NAMALWA (cell line): ENCODE measurements at places on chromosomes 6 and 20.

GRCh38 chr6:53399027-53399344 is 50.2 kb upstream of the ELOVL5 start:
- DNase-seq = no peak

DNA sequence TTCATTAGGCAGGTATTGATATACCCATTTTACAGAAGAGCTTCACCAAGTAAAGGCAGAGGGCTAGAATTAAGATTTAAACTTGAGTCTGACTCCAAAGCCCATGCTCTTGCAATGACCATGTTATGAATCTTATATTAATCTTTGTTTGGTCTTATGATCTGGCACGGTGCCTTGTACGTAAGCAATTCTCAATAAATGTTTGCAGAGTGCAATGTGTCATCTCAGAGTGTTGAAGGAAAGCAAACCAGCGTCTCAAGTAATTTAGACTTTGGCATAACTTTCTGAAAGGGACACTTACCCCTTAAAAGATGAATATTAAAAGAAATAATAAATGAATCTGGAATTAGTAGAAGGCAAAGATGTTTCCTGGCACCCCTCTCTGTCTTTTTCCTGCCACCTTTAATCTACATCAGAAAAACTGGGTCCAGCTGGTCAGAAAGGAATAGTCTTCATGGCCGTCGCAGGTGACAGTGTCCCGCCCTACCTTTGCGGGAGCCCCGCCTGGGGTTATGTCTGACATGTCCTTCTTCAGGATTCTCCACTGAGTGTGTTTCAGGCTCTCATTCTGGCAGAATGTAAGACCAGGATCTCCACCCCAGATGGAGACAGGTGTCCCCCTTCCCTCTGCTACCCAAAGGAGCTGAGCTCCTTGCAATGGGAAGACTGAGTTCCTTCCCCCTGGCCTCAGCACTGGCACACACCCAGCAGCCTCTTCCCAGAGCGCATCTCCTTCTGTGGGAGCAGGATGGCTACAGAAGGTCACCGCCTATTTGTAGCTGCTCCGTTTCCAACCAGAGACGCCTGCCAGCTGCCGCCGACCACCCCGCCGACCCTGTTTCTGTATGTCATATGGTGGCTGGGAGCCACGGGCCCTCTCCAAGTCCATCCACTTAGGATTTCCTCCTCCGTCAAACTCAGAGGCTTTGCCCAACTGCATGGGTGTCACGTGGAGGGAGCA is 266.3 kb upstream of the ECI2 start:
- DNase-seq = no peak

DNA sequence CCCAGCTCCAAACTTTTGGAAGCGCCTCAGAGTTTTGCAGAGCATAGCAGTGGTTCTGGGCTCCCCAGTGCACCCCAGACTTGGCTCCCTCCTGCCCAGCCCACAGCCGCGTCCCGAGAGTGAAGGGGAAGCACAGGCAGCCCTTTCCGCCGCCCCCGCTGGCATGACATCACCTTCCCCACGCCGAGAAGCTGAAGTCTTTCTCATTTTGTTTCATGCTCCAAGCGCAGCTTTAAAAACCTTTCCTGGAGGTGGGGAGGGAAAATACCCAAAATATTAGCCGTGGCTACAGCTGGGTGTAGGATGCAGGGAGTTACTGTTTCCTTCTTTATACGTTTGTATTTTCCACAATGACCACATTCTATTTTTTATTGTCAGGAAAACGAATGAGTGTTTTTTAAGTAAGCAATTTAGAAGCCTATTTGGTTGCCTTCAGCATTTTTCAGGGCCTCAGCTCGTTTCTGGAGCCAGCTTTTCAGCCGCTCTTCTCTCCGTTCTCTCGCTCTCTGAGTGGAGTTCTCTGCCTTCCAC is 72.9 kb downstream of the SNX5 start:
- no peak for DNase-seq

DNA sequence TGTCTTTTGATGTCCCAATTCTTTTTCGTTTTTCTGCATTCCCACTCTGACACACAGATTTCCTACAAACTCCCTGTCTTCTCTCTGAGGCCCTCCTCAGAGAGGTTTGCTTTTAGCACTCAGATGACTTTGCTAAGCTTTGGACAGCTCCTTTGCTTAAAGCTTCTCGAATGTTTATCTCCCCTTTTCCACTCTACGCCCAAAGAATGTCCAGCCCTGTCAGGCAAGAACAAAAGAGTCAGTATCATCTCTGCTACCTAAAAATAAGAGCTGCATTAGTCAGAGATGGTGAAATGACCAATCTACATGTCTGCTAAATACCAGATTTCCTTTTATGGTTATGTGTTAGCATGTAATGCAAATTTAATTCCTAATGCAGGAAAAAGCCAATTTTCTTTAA is 56.8 kb downstream of the PREP start:
- DNase-seq = no peak

DNA sequence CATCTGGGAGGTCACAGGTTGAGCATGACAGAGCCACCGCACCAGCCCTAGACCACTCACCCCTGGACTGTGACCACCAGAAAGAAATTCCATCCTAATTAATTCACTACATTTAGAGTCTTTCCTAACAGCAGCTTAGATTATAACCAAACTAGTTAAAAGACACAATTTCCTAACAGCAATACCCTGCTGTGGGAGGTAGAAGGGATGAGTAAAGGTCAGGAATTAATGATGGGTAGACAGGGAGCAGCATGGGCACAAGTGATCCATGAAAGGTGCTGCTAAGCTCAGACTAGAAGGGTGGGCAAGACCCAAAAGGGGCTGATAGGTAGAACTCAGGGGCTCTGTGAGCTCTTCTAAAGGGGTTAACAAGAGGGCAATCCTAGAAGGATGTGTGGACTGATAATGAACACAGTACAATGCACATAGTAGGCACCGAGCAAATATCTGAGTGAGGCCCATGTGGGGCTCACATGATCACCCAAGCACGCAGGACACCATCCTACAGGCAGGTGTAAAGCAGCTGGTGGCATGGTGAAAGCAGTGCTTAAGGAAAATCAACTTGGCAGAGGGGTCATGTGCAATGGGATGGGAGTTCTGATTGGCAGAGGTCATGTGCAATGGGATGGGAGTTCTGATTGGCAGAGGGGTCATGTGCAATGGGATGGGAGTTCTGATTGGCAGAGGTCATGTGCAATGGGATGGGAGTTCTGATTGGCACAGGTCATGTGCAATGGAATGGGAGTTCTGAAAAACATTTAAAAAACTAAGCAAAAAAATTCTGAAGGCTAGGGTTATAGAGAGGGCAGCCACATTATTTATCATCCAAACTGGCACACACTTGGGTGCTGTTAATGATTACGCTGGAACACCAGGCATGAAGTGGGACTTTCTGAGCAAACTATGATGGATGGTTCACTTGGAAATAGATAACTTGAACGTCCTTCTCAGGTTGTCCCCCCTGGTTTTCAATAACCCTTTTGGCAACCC is 188.2 kb upstream of the FOXQ1 start:
- peak; percentile 39 for DNase-seq

GRCh38 chr20:23766531-23766930 is 15.8 kb upstream of the CST1 start:
- DNase-seq = no peak

DNA sequence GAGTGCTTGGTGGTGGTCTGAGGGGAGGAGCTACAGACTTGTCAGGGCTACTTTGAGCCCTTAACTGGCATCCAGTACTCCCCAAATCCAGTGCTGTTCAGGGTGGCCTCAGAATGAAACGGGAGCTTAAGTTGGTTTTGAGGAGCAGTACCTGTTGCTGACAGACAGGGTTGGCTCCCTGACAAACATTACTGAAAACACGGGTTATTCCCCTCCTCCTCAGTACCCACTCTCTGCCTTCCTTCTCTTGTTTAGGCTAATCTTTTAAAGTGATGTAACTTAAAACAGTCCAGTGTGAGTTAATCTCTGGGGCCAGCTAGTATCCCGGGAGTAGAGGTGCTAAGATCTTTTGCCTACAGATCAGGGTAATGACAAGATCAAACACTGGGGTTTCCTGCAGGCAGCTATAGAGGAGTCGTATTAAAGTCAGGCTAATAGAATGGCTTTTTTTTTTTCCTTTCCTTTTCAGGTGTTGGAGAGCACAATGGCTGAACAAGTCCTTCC is 3.7 kb downstream of the TNFAIP3 start:
- peak; percentile 46 for DNase-seq

GRCh38 chr20:34904202-34904621 is 27.8 kb downstream of the ACSS2 start:
- DNase-seq = no peak

DNA sequence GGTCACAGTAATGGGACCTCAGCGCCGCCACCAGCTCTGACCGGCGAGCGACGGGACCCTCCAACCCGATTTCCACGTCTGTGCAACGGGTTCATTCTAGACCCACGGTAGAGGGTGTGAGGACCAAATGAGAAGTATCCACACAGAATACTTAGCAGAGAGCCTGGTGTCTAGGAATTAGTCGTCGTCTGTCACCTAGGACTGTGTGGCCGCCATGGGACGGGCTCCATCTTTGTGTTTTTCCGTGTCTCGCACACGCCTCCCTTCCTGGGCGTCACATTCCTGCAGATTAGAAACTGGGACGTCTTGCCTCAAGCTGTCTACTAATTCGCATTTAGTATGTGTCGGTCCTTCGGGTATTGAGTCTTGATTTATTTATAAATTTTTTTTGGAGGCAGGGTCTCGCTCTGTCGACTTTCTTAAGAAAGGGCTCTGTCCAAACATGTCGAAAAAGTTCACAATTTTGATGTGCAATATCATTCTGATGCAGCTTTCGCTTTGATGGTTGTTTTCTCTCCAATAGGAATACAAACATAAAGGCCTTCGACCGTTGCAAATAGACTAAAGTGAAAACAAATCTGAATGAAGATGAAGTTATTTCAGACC is 563 bp downstream of the MGME1 start:
- DNase-seq = no peak

DNA sequence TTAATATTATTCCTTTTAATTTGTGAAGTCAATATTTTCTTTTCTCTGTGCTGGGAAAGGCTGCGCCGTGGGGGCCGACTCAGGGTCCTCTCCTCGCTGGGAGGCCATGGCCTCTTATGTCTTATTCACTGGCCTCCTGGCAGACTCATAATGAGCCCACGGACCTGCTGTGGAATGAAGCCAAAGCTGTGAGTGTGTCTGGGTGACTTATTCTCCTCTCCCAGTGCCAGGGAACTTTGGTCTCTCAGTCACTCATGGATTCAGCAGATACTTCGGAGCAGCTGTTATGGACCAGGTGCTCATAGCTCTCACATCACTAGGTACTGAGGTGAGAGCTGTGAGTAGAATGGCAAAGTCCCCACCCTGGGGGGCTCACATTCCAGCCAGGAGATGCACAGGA is 297.6 kb downstream of the CDH26 start:
- no peak for DNase-seq

DNA sequence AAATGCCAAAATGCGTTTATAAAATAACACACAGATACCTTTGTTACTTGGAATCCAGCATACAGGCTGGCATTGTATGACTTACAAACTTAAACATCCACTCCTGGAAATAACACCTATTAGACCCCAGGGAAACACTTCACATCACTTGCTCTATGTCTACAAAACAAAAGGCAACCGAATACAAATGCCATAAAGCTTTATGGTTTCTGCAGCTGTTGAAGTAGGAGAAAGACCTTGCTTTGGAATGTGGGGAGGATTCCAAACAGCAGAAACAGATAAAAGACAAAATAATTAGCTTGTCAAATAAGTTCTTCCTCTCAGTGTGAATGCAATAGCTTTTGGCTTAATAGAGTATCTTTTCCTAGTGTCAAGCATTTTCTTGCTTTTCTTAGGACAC is 9.8 kb upstream of the AMD1 start:
- no peak for DNase-seq

DNA sequence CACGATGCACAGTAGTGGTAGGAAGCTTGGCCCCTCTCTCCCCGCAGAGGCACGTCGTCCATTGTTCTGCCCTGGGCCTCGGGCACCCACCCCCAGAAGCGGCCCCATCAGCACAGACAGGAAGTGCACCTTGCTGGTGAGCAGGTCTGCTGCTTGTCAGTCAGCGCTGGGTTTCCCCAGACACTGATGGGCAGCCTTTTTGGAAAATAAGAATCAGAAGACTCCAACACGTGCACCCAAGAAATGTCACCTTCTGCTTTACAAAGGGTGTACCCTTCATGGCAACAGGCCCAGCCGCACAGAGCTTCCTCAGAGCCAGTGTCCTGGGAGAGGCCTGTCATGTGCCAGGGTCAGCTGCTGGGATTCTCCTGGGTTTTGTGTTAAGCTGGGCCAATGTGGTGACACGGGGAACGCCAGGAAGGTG is 34.7 kb upstream of the IRF4 start:
- DNase-seq = no peak

DNA sequence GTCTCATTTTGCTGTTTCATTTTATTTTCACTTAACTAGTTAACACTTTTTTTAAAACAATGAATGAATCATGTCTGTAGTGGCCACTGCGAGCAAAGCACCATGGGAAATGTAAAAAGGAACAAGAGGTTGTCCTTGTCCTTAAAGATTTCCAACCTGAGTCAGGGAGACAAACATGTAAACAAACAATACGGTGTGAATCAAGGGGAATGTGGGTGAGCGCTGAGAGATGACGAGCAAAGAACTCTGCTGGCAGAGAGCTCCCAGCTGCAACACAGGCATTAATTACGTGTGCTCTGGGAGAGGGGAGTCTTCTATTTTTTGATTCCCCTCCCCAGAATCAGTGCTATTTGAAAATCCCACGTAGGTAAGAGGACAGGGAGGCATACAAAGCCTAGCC is 84.3 kb downstream of the ATXN1 start:
- no peak for DNase-seq

DNA sequence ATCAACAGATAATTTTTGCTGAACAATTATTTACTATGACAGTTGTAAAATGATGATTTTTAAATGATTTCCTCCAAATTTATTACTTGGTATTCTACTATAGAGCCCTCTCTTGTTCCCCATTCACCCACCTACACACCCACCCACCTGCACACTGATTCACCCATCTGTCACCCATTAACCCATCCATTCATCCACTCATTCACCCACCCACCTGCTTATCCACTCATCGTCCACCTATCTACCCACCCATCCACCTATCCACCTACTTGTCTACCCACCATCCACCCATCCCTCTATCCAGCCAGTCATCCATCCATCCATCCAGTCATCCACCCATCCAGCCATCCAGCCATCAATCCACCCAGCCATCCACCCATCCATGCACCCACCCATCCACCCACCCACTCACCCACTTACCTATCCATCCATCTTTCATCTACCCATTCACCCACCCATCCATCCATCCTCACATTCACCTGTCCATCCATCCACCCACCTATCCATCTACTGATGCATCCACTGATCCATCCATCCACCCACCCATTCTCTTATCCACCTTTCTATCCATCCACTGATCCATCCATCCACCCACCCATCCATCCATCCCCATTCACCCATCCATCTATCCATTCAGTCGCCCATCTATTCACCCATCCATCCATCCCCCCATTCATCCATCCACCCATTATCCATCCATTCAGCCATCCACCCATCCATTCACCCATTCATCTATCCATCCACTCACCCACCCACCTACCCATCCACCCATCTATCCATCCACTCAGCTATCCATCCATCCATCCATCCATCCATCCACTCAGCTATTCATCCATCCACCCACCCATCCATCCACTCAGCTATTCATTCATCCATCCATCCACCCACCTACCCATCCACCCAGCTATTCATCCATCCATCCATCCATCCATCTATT is 72.0 kb downstream of the SYNJ2 start:
- no peak for DNase-seq
